Right renal cortex interstitium (tissue), 3 donors: ENCODE measurements at places on chromosomes 6 and 20. TPM values are rescaled to one million over a fixed set of nuclear protein-coding genes. Genes with fewer than 3 reads are reported as not detected.
A peak's percentile ranks its signal among the peaks of the same experiment; 100 is the strongest.

- DNase-seq, result no peak
Measured at GRCh38 chr6:17269840-17270239, 11.3 kb upstream of the RBM24 start.

DNA sequence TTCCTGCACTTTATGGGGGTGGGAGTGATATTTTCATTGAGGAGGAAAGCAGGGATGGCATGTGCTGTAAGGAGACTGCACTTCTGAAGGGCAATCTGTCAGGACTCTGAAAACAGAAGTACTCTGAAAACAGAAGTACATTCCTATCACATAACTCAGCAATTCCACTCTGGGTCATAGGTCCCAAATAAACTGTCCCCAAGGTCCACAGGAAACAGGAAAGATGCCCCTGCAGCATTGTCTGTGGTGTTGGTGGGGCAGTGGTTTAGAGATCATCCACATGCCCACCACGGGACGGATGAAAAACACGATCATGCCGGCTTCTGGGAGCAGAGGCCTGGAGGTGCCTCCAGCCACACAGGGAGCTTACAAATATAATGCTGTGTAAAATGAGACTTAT lies 150.3 kb downstream of the OTOR start:
- no peak for DNase-seq

- DNase-seq, result no peak
Measured at GRCh38 chr20:34515484-34516246, 557 bp upstream of the DYNLRB1 start.

DNA sequence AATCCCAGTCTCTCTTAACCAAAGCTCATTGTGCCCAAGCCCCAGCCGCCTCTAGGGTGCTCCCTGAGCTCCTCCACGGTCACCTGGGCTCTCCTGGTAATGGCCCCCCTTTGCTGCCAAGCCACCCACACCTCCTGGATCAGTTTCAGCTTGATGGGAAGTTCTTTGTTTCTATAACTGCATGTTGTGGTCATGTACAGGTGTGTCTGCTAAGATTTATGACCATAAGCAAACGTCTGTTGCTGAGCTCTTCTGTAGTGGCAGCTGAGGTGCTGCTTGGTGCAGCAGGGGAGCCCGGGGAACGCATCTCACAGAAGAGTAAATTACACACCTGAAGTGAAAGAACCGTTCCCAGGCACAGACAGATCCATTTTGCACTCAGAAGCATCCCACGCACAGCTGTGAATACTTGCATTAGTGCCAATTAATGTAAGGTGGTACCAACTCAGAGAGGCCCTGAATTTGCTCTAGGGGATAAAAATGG lies 194.6 kb upstream of the ARID1B start:
- DNase-seq, result no peak

GRCh38 chr6:128515550-128516513 lies 4.6 kb downstream of the PTPRK start:
- DNase-seq, result no peak

DNA sequence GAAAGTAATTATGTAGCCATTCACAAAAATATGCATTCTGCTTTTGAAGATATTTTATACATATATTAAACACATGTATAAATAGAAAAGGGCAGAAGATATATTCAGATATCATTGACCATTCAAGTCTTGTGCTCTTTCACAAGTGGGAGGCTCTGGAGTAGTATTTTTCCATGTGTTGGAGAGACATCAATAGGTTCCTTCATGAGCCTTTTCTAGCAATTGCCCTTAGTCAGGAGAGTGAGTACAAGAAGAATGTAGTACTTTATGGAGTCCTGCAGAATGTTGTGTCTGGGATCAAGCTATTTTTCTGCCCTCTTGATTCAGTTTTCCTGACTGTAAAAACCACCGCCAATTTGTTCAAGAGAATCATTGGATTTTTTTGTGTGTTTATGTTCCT lies 117.9 kb downstream of the LRRC1 start:
- no peak for DNase-seq

- no peak for DNase-seq
Measured at GRCh38 chr20:48284837-48285236, 499.6 kb upstream of the SULF2 start.

DNA sequence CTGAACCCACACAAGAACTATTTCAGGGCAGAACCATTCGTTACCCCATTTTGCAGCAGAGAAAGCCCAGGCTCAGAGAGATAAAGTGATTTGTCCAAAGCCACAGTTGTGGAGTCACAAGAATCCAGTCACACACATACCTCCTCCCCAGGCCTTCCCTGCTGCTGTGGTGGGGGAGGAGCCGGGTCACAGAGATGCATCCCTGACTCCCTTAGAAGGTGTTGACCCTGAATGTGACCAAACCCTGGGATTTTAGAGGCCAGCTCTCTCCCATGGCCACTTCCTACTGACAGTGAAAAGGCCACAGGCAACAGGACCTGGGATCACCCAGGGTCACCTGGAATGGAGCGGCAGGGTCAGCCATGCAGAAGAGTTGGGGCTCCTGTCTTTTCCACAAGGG lies 48.6 kb downstream of the CHMP4B start:
- DNase-seq, result no peak

GRCh38 chr6:54719131-54719530 lies 127.4 kb upstream of the FAM83B start:
- DNase-seq, result no peak

DNA sequence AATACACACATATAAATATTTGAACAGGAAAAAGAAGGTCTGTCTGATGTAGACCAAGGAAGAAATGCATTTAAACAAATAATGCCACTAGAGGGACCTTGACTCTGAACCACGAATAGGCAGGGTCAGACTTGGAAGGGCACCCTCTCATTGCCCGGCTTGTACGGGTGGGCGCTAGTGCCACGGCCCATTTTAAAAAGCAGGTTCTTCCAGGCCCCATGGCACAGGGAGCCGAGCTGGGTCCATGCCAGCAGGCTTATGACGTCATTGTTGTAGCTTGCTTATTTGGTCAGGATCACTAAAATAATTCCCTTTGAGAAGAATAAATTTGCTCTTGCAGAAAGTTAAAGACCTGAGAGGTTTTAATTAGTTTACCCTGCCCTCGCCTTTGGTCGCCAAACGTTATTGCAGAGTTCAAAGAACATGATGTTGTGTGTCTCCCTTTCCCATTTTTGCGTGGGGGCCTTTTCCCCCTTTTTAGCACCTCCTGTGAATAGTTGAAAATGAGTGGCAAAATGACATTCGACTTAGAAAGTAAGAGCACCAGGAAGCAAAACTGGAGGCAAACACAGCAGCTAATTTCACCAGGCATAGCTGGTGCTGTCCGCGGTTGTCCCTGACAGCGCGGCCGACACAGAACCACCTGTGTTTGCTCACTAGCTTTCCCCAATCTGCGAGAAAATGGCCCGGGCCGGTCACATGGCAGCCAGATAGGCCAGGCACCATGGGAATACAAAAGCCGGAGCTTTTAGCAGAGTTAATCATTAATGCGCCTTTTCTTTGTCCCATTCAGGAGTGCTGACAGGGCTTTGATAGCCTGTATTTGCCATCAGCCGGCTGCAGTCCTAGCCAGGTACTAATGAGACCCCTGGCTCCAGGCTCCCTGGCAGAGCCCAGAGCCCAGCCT lies 93.8 kb downstream of the FOXA2 start:
- DNase-seq, result peak; percentile 23

DNA sequence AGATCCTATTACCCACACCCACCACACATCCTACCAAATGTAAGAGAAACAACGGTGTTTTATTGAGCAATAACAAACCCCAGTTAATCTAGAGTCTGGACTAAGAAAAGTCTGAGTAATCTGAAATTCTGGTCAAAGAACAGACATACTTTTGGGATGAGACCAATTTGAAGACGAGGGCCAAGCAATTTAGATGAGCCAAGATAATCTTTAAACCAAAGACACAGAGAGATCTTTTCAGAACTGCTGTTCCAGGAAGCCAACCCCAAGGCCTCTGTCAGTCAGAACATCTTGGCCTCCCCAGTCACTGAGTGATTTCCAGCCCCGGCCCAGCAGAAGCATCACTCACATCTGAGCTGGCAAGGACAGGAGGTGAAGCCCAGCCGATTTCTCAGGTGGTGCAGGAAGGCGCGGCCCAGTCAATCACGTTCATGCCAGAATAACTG lies 118.5 kb upstream of the SYNDIG1 start:
- no peak for DNase-seq

GRCh38 chr6:32554116-32554965 lies 24.3 kb upstream of the HLA-DRB5 start:
- no peak for DNase-seq

DNA sequence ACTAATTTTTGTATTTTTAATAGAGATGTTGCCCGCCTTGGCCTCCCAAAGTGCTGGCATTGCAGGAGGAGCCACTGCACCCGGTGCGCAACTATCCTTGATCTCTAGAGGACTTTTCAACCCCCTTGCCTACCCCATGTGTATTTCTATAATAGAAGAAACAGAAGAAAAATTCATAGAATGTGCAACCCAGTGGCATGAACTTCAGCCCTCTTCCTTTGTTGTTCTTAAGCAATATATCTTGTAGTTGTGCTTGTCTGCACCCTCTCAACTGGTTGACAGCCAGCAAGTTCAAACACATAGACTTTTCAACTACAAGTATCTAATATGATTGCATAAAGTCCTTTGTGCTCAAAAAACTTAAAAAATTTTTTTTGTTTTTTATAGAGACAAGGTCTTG lies 72.3 kb upstream of the NCOA3 start:
- no peak for DNase-seq

- no peak for DNase-seq
Measured at GRCh38 chr6:46062312-46062711, 46.7 kb upstream of the CLIC5 start.

DNA sequence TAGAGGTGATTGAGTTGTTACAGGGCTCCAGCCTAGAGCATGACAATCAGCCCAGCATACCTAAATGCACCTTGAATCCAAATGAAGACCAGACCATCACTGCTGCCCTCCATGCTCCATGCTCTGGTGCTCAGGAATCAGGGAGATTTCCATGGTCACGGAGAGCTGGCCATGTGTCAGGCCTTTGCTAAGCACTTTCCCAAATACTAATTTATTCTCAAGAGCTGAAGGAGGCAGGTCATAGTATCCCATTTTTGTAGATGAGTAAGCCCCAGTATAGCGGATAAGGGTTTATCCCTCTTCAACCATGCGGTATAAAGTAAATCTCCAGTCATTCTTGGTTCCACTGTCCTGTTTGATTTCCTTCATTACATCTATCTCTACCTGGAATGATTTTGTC lies 240.8 kb downstream of the TFAP2A start:
- DNase-seq, result no peak

GRCh38 chr6:57262901-57263694 lies 41.0 kb upstream of the RAB23 start:
- no peak for DNase-seq

Gene ULBP1
- 1.9 TPM for polyA plus RNA-seq

Gene DPPA5
- polyA plus RNA-seq, result not detected

Gene B3GAT2
- 1.1 TPM for polyA plus RNA-seq

Gene ADAM33
- polyA plus RNA-seq, result 4.2 TPM
